ENCODE measurements at places on chromosomes 1 and 21.
A peak's percentile ranks its signal among the peaks of the same experiment; 100 is the strongest.

GRCh38 chr1:85427849-85428248 lies 37.1 kb downstream of the DDAH1 start:
- no peak for DNase-seq

DNA sequence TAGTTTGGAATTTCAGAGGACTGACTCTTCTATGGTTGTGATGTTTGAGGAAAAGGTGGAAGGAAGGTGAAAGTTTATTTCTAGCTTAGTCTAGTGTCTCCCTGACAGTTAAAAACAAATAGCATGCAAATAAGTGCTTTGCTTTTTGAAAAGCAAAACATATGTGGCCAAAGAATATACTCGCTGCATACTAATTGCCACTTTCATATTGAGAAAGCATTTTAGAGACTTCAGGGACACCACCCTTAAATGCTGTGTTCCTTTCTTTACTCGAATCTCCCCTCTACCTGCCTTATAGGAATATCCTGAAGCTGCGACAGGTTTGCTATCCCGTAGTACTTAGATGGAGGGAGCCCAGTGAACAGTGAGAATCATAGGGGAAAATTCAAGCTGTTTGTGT lies 23.2 kb downstream of the GLUL start:
- no peak for DNase-seq

DNA sequence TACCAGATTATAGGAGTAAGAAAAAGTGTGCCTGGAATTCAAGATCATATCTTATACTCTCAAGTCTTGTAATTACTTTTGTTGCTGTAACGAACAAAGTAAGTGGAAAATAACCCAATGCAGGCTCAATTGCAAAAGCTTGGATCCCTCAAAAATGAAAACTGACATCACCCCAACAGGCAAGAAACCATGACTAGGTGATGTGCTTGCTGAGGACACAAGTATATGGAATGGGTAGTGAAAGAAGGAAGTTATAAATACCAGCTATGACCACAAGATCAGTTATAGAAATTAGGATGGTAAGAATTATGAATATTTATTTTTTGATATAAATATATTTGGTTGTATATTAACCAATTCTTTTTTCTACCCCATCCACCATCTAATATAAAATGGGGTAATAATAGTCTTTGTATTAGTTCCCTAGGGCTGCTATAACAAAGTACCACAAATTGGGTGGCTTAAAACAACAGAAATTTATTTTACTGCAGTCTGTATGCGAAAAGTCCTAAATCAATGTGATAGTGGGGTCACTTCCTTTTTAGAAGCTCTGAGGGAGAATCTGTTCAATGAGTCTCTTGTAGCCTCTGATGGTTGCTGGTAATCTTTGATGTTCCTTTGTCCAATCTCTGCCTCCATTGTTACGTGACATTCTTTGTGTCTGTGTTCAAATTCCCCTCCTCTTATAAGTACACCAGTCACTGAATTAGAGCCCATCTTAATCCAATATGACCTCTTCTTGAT lies 45.0 kb downstream of the DUSP10 start:
- no peak for DNase-seq

GRCh38 chr1:88983791-88984559 lies 8.5 kb downstream of the KYAT3 start:
- DNase-seq = no peak

GRCh38 chr1:191889623-191890003 lies 268.6 kb upstream of the RGS18 start:
- DNase-seq = no peak

DNA sequence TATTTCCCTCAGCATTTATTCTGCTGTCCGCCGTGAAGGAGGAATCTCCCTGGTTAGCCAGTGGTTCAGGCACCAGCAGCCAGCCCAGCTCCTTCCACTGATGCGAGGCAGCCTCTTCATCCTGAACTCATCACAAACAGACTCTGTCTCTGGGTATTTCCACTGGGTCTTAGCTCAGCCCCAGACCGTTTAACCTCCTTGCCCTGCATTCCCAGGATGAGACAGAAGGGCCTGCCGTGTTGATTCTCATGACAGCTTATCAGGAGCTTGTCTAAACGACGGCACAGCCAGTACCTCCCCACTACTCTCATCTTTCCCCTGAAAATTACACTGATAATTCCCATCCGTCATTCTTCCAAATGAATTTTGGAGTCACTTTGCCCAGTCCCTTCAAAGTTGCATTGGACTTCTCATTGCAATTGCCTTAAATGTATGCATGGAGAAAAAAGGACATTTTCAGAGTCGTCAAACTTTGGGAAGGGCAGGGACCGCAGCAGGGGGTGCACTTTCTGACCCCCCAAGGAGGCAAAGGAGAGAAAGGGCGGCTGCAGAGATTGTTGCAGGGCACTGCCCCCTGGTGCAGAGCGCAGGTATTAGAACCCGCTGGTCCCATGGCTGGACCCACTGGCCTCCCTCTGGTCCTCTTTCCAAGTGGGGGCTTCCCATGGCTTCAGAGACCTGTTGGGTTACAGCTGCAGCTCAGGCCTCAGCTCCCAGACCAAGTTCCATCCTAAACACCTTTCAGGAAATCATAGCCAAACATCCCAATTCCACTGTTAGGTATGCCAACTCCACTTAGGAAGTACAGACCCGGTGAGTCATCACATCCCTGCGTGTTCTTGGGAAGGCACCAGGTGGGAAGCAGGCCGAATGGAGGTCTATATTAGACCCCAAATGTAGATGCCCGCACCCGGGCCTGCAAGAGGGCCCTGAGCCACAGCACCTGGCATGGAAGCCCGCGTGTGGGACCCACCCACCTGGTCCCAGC lies 3.7 kb upstream of the MEGF6 start:
- no peak for DNase-seq

DNA sequence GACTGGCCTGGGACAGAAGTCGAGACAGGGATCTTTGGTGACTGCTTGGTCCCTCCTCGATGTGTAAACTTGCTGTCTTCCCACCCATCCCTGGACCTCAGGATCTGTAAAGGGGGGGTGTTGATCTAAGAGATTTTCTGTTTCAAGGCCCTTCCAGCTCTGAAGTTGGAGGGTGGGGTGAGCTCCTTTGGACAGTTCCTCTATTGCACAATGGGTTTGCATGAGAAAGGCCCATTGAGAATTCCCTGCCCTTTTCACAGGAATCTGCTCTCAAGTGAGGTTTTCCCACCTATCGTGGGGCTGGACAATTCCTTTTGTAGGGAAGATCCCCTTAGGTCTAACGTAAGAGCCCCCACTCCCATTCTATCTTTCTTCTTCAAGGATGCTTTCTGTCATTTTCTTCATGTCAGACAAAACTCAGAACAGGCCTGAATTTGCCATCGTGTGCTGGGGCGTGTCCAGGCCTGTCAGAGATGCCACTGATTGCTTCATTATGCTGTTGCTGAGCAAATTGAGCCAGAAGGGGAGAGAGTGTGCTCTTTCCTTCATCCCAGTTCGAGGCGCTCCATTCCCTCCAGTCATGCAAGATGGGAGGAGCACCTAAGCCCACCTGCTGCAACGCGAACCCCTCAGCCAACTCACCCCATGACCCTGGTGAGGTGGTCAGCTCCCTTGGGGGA lies 149.9 kb upstream of the IGSF21 start:
- DNase-seq = peak; percentile 13

DNA sequence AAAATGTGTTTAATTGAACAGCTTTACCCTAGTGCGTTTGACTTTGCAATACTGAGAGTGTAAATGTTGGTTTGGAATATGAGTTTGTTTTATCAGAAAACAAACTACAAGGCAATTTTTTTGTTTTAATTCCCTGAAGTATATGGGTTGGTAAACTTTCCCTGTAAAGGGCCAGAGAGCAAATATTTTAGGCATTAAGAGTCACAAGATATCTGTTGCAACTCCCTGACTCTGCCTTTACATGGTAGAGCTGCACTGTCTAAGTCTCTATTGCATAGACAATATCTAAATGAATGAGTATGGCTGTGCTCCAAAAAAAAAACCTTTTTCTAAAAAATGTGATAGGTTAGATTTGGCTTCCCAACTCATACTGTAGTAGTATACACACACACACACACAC lies 115.1 kb upstream of the PBX1 start:
- DNase-seq = no peak

GRCh38 chr1:193229136-193229535 lies 42.7 kb upstream of the B3GALT2 start:
- no peak for DNase-seq

DNA sequence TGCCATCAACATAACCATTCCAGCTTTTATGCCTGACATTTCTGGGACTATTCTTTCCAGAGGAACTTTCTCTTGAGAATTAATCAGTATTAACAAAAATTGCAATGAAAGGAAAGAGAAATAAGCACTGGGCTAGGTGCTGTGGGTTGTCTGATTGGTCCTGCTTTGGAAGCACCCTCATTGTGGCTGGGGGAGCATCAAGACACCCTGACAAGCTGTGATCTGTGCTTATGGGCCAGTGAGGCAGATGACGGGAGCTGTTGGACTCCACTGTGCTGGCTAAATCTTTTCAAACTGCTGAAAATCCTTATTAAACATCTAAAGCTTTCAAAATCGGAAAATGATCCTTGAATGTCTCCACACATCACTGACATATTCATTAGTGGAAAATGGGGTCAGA lies 20.0 kb downstream of the UBASH3A start:
- DNase-seq = no peak

- DNase-seq = no peak
Measured at GRCh38 chr1:155179112-155180031, 5.7 kb downstream of the TRIM46 start.

DNA sequence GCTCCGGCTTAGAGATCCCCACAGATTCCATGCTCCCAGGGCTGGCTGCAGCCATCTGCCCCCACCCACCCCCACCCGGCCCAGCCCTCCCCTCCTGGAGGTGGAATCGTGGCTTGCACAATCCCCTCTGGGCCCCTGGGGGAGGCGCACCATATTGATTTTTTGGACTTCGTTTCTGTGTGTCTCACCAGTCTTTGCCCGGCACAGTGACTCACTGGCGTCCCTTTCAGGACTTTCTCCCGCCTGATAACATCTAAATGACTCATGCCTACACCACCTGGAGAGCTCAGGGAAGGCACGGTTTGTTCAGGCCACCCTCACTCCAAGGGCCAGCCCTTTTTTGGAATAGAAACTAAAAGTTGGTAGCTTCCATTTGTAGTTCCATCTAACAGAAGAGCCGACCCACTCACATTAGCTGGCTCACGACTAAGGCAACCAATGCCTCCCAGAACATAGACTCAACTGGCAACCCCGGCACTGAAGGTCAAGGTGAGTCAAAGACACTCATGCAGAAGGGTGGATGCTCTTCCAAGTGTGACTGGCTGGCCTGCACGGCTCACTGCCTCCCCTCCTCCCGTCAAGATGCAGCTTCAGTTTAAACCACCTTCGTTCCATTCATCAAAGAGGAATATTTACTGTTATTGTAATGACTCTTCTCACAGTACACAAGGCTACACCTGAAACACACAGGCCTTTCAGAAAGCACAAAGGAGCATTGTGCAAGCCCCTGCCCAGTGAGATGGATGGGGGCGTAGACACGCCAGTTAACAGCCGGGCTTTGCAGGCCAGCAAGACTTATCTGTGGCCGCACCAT lies 18.1 kb upstream of the ETS2 start:
- DNase-seq = no peak

DNA sequence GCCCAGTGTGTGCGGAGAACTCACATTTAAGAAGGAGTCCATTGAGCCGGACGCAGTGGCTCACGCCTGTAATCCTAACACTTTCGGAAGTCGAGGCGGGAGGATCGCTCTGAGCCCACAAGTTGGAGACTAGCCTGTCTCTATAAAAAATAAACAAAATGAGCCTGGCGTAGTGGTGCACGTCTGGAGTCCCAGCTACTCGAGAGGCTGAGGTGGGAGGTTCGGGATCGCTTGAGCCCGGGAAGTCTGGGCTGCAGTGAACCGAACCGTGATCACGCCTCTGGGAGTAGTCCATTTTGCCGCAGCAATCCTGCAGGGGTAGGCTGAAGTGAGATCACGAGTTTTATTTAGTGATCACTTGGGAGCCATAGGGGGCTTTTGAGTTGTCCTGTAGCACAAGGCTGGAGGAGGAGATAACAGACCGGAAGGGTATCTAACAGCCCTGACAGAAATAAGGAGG lies 497 bp upstream of the FUCA1 start:
- DNase-seq = no peak

GRCh38 chr1:208691012-208691411 lies 446.8 kb upstream of the PLXNA2 start:
- no peak for DNase-seq

- DNase-seq = no peak
Measured at GRCh38 chr1:186283374-186283773, 91.7 kb downstream of the TPR start.

GRCh38 chr1:17251701-17252376 lies 2.9 kb downstream of the PADI3 start:
- no peak for DNase-seq

DNA sequence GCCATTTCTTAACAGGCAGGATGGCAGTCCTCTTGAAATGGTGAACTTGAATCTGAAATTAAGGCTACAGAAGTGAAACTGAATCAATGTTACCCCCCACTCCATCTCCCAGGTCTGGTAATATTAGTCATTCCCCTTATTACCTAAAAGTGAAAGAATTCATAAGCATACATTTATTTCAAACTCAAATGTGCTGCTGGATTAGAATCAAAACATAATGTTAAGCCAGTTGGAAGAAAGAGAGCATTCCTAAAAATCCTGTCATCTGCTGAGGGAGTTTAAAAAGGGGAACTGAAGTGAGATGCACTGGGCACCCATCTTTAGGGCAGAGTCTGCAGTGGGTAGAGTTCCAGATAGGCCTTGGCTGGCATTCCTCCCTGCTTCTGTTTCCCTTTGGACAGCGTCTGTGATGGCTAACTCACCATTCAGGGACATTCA lies 17.4 kb downstream of the KIAA0319L start:
- no peak for DNase-seq

- DNase-seq = no peak
Measured at GRCh38 chr21:37531431-37531932, 164.9 kb downstream of the DYRK1A start.

- no peak for DNase-seq
Measured at GRCh38 chr1:67586596-67586995, 98.4 kb upstream of the GADD45A start.

GRCh38 chr1:207025146-207025880 lies 7.2 kb downstream of the C1orf116 start:
- DNase-seq = no peak

GRCh38 chr1:92211166-92211565 lies 6.5 kb upstream of the C1orf146 start:
- no peak for DNase-seq

DNA sequence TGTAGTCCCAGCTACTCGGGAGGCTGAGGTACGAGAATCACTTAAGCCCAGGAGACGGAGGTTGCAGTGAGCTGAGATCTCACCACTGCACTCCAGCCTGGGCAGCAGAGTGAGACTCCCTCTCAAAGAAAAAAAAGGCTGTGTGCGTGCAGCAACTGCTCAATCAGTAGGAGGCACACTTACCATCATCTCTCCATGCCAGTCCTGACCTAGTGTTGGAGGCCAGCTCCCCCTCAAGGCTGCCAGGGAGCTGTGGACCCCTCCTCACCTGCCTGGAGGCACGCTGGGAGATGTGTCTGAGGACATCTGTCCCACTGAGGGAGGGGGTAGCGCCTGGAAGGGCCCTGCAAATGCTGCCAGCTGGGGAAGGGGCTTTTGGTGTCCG lies 11.9 kb downstream of the RPS6KA1 start:
- no peak for DNase-seq

DNA sequence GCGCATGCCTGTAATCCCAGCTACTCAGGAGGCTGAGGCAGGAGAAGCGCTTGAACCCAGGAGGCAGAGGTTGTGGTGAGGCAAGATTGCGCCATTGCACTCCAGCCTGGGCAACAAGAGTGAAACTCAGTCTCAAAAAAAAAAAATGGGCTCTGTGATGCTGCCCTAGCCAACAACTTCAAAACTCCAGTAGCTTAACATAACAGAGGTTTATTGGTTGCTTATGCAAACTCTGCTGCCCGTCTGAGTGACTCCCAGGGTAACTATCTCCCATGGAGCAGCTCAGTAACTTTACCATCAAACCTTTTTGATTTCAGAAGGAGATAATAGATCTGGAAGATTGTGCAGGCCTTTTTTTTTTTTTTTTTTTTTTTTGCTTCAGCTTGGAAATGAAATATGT lies 18.9 kb upstream of the ITLN2 start:
- no peak for DNase-seq

All from NCI-H187 (cell line).